ENCODE measurements at places on chromosomes 3 and 15.

DNA sequence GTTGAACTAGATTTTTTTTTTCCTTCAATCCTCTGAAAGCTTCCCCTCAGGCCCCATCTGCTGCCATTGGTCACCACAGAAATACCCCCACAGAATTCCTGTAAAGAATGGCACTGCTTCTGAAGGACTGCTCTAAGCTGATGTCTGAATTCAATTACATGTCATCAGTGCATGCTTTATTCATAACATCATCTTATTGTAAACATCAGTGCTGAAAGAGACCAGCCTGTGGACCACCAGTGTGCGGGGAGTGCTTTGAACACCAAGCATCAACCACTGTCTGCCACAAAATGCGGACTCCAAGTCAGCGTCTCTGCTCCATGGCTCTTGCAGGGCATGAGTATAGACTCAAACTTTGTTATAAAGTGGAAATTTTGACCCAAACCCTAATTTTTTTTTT is 11.6 kb downstream of the PHLDB2 start:
- DNase-seq = no peak

GRCh38 chr15:93076875-93077274 is 12.1 kb downstream of the RGMA start:
- DNase-seq = no peak

GRCh38 chr3:143349455-143349854 is 229.9 kb downstream of the CHST2 start:
- DNase-seq = no peak

- no peak for DNase-seq
Measured at GRCh38 chr3:177746337-177746933, 549.2 kb upstream of the TBL1XR1 start.

DNA sequence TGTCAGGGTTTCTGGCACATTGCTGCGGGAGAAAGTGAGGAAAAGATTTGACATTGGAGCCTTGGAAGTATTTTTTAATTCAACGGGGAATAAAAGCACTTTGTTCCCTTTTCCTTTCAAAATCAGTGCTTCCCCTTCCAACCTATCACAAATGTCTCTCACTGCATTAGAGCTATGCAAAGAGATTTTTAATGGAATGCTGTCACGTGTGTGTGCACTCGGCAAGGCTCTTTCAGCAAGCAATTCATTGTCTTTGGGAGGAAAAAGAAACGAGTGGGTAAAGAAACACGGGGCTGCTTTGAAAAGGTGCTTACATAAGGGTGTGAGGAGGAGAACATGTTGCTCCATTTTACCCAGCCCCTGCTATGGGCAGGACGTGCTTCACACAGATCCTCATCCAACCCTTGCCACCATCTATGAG is 490.4 kb upstream of the PROK2 start:
- no peak for DNase-seq

DNA sequence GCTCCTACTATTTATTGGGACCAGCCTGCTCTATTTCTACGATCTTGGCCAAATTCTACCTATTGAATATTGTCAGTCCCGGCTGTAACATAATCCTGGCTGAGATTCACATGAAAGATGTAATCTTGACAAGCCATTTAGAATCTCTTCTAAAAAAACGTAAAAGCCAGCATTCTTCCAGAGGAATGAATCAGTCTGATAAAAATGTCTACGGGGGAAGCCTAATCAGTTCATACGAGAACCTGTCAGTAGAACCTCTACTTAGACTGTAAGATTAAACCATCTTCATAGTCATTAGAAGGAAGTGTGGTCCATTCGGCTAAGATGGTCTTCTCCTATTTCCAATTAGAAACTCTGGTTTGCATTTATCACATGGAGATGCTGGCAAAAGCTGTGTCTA is 147.2 kb upstream of the WNT5A start:
- no peak for DNase-seq

DNA sequence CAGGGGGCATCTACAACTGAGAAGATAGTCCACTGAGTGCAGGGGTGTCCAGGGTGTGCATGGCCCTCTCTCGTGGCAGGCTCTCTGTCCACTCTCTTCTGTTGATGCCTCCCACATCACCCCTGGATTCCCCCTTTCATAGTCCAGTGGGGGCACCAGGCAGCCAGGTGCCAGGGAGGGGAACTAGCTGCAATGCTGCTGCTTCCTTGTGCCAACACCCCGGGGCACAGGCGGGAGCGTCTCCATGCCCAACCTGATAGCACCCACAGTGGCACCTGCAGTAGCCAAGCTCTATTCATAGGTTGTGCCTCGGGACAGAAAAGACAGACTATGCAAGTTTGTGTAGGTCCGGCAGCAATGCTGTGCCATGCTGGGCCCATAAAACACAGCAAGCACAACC is 11.7 kb downstream of the DUOX2 start:
- DNase-seq = no peak

DNA sequence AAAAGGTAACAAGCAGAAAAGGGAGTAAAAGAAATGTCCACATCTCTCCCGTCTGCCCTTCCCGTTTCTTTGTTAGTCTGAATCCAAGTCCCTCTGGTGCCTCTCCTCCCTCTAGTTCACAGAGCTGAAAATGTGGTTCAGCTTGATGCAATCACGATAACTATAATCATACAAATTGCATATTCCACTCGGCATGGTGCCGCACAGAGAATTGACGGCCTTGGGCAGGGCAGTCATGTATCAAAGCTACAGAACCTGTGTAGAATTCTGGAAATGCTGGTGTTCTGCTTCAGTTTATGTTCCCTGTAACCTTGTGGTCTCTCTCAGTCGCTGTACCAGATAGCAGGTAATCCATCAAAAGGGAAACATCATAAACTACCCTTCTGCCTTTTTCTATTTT is 562.9 kb upstream of the CBLB start:
- DNase-seq = no peak

DNA sequence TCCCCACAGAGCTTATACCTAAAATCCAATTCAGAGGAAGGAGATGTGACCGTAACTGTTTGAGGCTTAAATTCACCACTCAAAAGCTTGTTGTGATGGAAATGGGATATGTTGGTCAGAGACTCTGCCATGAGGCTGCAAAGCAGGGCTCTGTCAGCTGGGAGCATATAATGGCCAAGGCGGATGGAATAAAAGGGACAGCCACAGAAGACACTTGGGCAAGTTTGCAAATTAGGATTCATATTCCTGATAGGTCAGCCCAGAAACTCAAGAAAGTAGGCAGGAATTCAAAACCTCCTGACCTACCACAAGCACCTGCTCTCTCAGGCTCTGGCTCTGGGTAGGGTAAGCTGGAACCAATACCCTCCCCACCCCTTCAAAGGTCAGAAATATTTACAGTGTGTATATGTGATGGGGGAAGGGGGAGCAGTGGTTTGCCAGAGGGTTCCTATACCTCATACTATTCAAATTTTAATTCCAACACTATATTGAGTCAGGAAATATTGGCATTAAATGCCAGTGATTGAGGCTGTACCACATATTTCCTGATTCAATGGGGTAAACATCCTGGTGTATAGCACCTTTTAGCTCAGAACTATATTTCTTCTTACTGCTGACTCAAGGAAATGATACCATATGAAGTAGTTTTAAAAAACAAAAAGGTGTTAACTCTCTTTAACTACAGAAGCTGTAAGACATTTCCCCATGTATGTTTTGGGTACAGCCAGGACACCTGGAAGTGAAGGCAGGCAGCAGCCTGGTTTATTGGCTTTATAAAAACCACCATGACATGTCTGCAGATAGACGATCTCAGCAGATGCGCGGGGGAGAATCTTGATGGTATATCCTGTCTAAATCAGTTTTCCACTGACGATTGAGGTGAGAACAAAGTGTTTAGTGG is 19.2 kb downstream of the FYCO1 start:
- no peak for DNase-seq

DNA sequence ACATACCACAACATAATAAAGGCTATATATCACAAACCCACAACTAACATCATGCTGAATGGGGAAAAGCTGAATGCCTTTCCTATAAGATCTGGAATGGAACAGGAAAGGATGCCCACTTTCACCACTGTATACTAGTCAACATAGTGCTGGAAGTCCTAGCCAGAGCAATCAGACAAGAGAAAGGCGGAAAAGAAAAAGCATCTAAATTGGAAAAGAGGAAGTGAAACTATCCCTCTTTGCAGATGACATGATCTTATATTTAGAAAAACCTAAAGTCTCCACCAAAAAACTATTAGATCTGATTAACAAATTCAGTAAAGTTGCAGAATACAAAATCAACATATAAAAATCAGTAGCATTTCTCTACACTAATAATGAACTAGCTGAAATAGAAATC is 14.6 kb upstream of the PIK3CA start:
- DNase-seq = no peak

GRCh38 chr3:36575241-36575640 is 189.1 kb downstream of the DCLK3 start:
- no peak for DNase-seq

All from CD4-positive, alpha-beta T cell treated with Interleukin-15 for 1 hour (primary cell).